Esophagus squamous epithelium (tissue), 5 donors: ENCODE measurements at places on chromosomes 11 and 22.
A peak's percentile ranks its signal among the peaks of the same experiment; 100 is the strongest.

GRCh38 chr11:60780065-60780464 is 5.1 kb upstream of the MS4A10 start:
- H3K4me1 ChIP-seq = peaks cover 11% of the 10 kb centered on the region
- H3K27me3 ChIP-seq = no peaks in the 10 kb centered on the region

DNA sequence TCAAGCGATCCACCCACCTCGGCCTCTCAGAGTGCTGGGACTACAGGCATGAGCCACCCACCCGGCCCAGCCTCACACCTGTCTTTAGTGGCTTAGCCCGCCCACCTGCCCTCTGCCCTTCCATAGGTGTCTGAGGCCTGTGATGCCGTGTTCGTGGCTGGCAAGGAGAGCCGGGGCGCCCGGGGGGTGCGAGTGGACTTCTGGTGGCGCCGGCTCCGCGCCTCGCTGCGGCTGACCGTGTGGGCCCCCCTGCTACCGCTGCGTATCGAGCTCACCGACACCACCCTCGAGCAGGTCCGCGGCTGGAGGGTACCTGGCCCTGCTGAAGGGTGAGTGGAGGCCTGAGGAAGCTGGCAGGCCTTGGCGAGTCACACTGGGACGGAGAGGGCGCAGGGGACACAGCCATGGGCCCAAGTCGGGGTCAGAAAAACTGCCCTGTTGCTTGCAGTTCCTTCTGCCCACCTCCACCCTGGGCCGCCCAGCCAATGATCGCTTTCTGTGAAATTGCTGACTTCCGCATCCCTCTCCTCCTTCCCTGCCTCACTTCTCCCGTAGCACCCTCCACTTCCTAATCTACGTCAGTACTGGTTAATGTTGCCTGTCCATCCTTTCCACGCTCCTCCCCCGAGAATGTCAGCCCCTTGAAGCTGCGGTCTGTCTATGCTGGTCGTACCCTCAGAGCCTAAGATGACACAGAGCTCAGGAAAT is 9.3 kb downstream of the TMEM132A start:
- H3K4me3 ChIP-seq = no peak overlapping the region
- H3K4me1 ChIP-seq = peaks cover 32% of the 10 kb centered on the region
- H3K27ac ChIP-seq = no peak overlapping the region
- no peaks in the 10 kb centered on the region for H3K27me3 ChIP-seq
- H3K36me3 ChIP-seq = no peaks in the 10 kb centered on the region

DNA sequence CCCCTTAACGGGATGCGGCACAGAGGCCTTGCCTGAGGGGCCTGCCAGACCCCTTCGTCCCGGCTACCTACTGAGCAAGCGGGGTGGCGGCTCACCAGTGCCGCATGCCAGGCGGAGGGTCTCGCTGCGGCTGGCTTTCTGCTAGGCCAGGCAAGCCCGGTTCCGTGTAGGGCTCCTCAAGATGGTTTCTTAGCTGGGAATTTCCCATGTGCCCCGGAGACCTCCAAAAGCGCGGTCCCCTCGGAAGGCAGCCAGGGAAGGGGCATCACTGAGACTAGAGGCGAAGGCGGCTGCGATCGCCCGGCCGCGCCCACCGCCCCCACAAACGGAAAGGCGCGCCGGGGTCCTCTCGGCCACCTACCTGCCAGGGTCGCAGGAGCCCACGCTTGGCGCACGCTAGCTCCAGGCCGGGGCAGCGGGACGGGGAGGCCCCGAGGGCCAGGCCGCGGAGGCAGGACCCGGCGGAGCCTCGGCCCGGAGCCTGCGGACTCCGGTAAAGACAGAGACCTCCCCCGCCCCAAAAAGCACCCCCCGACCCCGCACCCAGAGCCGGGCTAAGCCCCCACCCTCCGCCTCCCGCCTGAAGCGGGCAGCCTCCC is 23.8 kb downstream of the MICAL3 start:
- peak overlapping the region; percentile 98 for H3K27ac ChIP-seq
- H3K4me1 ChIP-seq = peaks cover 48% of the 10 kb centered on the region
- peak overlapping the region; percentile 91 for H3K4me3 ChIP-seq
- DNase-seq = no peak
- H3K27me3 ChIP-seq = no peaks in the 10 kb centered on the region
- no peaks in the 10 kb centered on the region for H3K36me3 ChIP-seq

DNA sequence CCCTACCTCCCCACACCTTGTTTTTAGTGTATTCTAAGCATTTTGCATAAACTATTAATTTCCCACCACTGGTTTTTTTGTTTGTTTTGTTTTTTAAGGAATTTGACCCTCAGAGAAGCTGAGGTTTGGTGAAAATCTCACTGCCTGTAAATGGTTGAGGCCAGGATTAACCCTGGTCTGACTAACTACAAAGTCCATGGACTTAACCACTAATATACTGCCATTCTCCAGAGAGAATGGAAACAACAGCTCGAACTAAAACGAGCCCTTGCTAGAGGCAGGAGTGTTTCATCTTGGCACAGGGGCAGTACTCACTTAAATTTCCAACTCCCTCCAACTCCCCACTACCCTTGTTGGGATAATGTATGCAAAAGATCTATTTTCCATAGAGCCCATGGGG is 3.0 kb downstream of the CTNND1 start:
- H3K4me1 ChIP-seq = peaks cover 34% of the 10 kb centered on the region
- no peak for DNase-seq
- H3K36me3 ChIP-seq = peaks cover 8% of the 10 kb centered on the region
- no peaks in the 10 kb centered on the region for H3K27me3 ChIP-seq
- peak overlapping the region; percentile 80 for H3K4me3 ChIP-seq

GRCh38 chr11:130435671-130436070 is 7.3 kb upstream of the ADAMTS8 start:
- no peak for DNase-seq
- H3K27me3 ChIP-seq = no peaks in the 10 kb centered on the region
- H3K4me1 ChIP-seq = peaks cover 23% of the 10 kb centered on the region
- H3K27ac ChIP-seq = no peak overlapping the region
- H3K36me3 ChIP-seq = no peaks in the 10 kb centered on the region
- no peak overlapping the region for H3K4me3 ChIP-seq

DNA sequence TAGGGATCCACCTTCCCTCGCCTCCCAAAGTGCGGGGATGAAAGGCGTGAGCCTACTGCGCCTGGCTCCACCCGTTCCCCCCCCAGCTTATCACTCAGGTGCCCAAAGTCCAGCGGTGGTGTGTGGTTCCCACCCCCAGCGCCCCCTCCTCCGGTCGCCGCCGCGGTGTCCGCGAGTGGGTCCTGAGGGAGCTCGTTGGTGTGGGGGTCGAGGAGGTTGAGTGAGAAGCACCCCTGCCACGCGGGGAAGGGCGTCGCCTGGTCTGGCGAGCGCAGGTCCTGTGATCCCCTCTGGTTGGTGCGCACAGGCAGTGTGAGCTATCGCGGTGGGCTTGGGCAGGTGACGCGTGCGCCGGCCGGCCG is 3900.6 kb upstream of the OR11H1 start:
- H3K27me3 ChIP-seq = no peaks in the 10 kb centered on the region
- no peak for DNase-seq
- H3K4me1 ChIP-seq = no peaks in the 10 kb centered on the region
- H3K36me3 ChIP-seq = no peaks in the 10 kb centered on the region
- H3K4me3 ChIP-seq = no peak overlapping the region

DNA sequence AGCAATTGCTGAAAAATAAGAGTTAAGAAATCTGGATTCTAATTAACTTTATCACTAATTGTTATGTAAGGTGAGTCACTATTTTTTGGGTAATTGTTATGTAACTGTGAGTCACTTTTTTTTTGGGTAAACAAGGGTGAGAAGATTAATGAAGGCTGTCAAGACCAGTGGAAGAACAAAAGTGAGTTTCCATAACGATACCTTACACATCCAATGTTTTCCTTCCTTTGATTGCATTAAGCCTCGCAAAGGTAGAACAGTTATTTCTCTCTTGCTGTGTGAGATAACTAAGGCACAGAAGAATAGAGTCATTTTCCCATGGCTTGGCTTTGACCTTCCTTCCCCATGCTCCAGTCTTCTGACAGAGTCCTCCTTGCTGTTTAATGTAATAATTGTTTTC is 374.7 kb downstream of the DDX10 start:
- H3K4me3 ChIP-seq = no peak overlapping the region
- no peak for DNase-seq
- no peak overlapping the region for H3K27ac ChIP-seq
